Endodermal cell (in vitro differentiated cells): ENCODE measurements at places on chromosomes 16 and 17. TPM values are rescaled to one million over a fixed set of nuclear protein-coding genes. Genes with fewer than 3 reads are reported as not detected.

Gene CHMP1A
- 96.9 and 104 TPM in 2 replicates for total RNA-seq

Gene BAHCC1
- 52.4 and 78.1 TPM in 2 replicates for total RNA-seq

Gene TLCD3A
- total RNA-seq = 16.6 and 18.6 TPM in 2 replicates

Gene NKD1
- total RNA-seq = 3.2 to 8.8 TPM (median 7.0 TPM) in 3 replicates

DNA sequence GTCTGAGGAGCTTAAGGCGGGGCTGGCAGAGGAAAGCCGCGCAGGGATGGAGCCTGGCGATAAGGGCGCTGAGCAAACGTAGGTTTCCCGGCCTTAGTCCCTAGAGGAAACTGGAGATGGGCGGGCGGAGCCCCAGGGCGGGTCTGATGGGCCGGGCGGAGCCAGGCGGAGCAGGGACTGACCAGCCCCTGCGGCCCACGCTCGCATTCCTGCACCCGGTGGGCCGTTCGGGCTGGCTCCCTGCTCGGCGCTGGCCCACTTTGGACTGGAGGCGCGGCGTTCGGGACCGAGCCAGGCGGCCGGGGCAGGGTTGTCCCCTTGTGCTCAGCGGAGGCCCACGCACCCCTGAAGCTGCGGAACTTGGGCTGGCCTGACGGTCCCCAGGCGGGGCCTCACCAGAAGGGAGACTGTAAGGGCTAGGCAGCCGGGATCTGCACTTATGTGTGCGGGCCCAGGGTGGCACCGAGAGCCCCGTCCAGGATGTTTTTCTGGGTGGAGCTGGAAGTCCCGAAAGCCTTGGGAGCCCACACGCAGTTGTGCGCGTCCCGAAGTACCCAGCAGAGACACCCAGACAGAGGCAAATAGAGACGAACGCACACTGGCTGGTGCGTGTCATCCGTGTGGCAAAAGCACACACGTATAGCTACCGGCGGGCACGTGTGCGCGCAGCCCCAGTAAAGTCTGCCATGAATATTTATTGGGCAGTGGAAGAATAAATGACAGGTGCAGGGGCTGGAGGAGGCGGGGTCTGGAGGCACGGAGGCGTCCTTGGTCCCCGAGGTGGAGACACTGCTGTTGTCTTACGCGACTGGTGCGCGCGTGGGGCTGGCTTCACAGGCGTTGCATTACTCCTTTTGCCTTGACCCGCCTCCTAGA, 1.4 kb downstream of the PYDC1 start:
- DNase-seq = peak; percentile 95
- H3K4me1 ChIP-seq = peaks cover 4% of the 10 kb centered on the region
- H3K27ac ChIP-seq = no peak overlapping the region
- no peaks in the 10 kb centered on the region for H3K36me3 ChIP-seq
- peak overlapping the region; percentile 65 for H3K4me3 ChIP-seq

GRCh38 chr17:81427173-81428120, 32.2 kb downstream of the BAHCC1 start:
- no peaks in the 10 kb centered on the region for H3K27me3 ChIP-seq
- no peak overlapping the region for H3K27ac ChIP-seq
- peaks cover 3% of the 10 kb centered on the region for H3K4me1 ChIP-seq
- no peaks in the 10 kb centered on the region for H3K36me3 ChIP-seq
- no peak for DNase-seq
